Stimulated activated CD8-positive, alpha-beta memory T cell treated with anti-CD3 and anti-CD28 coated beads, Interleukin-7, amount 100 ng/mL, for 1 hour (primary cell): ENCODE measurements at places on chromosomes 7 and 10.

DNA sequence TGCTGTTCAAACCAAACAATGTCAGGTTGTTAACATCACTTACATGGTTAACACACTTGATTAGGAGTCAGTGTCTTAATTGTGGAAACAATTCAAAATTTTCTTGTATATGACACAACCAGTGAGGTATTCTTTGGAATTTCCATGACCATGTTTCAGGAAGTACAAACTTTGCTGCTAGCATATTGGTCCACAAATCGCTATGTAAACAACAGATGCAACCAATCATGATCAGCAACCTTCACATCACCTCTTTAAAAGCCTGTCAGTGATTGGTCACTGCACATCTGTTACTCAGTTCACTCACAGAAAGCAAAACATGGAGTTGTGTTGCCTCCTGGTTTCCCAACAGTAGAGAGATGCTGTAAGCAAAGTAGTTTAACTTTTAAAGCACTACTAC is 108.9 kb upstream of the FAM3C start:
- DNase-seq = no peak

DNA sequence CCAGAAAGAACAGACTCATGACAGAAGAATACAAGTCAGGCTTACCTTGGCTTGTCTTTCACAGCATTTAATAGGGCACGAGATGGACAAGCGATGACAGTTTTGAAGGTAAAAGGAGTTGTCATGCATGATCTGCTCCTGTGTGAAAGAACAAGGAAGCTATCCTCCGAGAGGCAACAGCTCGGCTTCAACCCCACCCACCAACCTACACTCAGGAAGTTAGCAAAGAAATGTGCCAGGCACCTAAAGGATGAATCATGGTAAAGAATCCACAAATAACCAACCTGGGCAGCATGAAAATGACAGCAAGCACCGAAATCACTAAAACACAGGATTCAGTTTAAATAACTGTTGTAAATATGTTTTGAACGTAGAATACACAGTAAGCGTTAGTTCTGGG is 700.2 kb downstream of the TYW1 start:
- no peak for DNase-seq

DNA sequence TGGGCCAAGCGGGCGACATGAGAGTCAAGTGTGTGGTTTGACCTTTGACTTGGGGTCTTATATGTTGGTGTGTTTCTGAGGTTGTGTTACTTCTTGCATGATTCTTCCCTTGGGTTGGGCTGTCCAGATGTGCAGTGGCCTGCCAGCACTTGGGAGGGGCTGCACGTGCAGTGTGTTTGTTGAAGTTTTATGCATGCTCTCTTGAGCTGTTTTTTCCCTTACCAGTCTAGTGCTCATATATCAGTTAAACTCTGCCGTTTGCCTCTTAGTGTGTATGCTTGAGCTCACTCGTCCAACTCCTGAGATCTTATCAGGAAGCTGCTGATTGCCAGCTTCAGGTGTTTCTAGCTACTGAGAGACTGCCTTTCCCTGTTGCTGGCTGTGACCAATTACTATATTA is 23.1 kb downstream of the SP4 start:
- DNase-seq = no peak

DNA sequence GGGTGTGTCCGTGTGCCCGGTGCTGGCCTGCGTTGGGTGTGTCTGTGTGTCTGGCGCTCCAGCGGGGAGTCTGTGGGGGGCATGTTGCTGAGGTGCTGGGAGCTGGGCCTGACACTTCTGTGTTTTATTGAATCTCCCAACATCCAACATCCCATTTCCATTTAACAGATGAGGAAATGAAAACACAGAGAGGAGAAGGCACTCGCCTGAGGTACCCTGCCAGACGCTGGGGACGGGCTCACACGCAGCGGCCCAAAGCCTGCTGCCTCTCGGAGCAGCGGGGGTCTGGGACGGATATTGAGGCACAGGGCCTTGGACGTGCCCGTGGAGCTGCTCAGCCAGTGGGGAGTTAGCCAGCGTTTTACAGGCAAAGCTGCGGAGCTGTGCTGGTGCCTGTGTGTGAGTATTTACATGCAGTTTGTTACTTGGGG is 133.9 kb downstream of the DNAJB6 start:
- DNase-seq = no peak

DNA sequence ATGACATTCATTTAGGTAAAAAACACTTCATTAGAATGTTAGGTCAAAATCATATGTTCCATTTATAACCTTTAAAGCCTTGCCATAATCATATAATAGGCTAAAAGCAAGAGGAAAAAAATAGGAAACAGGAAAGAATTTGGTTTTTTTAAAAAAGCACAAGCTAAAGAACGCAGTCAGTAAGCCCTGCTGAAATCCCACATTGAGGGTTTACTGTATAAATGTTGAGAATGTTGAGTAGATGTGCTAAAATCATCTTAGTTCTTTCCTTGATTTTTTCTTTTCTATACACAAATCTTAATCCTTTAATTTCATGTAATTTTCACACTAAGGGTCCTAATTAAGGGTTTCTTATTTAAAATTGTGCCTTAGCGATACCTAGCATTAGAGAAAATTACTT is 133.0 kb downstream of the TSPAN12 start:
- DNase-seq = no peak

- DNase-seq = no peak
Measured at GRCh38 chr7:16463520-16463919, 2.0 kb downstream of the SOSTDC1 start.

DNA sequence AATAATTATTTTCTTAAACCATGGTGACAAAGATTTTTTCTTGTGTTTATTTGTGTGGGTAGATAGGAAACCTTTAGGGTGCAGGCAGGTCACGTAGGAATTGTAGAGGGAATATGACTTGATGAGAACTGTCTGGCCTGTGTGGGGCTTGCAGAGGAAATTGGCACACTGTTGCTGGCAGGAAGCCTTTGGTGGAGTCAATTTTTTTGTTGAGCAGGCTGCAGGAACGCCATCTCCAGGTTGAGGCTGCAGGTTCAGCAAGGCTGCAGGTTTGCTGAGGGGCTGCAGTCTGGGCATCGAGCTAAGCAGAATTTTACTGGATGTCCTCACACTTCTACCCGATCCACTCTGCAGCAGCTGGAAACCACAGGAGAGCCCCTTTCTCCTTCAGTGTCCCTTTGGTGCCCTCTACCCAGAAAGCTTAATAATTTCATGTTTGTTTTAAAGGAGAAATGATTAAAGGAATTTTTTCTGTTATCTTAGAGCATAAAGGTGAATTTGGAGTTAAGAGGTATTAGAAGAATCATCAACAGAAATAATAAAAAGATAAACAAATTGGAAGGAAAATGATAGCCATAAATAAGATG is 37.0 kb downstream of the TBC1D12 start:
- no peak for DNase-seq

DNA sequence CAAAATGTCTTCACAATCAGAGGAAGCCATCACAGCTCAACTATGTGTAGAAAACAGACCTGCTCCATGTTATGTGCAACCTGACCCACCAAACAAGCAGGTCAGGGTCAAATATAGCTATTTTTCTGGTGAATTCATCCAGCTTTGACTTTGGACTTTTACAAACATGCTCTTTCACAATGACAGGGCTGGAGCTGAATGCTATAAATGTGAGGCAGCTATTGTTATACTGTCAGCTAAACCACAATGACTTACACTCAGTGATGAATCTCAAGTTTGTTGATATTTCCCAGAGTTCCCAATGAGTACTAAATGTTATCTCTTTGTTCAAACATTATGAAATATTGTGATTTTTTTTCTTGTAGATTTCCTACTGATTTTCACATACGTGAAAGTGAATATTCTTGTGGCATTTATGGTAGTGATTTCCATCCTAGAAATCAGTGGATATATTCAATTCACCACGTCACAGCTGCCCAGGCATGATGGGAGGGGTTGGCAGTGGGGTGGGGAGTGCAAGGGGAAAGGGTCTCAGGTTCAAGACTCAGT is 2.5 kb upstream of the ITIH2 start:
- DNase-seq = no peak

- DNase-seq = no peak
Measured at GRCh38 chr10:130725474-130725970, 586.0 kb downstream of the TCERG1L start.

- no peak for DNase-seq
Measured at GRCh38 chr7:94556028-94556427, 46.4 kb downstream of the CASD1 start.

DNA sequence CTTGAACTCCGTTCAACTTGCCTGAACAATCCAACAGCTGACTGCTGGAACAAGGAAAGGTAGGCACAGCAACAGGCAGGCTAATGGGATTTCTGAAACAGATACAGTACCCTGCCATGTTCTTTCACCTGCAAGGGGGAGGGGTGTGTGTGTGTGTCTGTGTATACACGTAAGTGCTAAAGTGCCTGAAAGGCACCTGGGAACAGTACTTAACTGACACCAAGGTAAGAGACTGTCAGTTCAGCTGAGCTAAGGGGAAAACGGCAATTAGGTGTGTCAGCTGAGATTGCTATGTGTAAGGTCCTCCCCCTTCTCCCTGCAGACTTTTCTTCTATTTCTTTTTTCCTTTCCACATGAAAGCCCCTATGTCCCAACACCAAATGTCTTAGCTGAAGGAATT is 27.0 kb downstream of the NAMPT start:
- no peak for DNase-seq

GRCh38 chr7:98276241-98276761 is 5.2 kb upstream of the BRI3 start:
- DNase-seq = no peak

GRCh38 chr10:74936577-74937265 is 110.3 kb downstream of the KAT6B start:
- DNase-seq = no peak

DNA sequence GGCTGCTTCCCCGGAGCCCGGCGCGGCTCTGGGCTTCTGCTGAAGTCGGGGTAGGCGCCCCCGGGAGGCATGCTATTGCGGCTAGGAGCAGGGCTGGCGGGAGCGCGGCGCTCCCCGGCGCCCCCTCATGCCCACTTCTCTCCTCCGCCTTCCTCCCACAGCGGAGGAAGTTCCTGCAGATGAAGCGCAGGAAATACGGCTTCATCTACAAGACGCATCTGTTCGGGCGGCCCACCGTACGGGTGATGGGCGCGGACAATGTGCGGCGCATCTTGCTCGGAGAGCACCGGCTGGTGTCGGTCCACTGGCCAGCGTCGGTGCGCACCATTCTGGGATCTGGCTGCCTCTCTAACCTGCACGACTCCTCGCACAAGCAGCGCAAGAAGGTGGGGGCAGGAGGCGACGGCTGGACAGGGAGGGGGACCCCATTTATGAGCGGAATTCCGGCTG is 479 bp downstream of the CYP26A1 start:
- DNase-seq = no peak
